ENCODE measurements at places on chromosomes 12 and 14. TPM values are rescaled to one million over a fixed set of nuclear protein-coding genes. Genes with fewer than 3 reads are reported as not detected.

The MYBPC1 gene
- not detected for total RNA-seq

The ALG10 gene
- 14.7 TPM for total RNA-seq

The PRPH gene
- 4.4 TPM for total RNA-seq

The PLEKHG7 gene
- not detected for total RNA-seq

The TMEM229B gene
- 6.6 TPM for total RNA-seq

DNA sequence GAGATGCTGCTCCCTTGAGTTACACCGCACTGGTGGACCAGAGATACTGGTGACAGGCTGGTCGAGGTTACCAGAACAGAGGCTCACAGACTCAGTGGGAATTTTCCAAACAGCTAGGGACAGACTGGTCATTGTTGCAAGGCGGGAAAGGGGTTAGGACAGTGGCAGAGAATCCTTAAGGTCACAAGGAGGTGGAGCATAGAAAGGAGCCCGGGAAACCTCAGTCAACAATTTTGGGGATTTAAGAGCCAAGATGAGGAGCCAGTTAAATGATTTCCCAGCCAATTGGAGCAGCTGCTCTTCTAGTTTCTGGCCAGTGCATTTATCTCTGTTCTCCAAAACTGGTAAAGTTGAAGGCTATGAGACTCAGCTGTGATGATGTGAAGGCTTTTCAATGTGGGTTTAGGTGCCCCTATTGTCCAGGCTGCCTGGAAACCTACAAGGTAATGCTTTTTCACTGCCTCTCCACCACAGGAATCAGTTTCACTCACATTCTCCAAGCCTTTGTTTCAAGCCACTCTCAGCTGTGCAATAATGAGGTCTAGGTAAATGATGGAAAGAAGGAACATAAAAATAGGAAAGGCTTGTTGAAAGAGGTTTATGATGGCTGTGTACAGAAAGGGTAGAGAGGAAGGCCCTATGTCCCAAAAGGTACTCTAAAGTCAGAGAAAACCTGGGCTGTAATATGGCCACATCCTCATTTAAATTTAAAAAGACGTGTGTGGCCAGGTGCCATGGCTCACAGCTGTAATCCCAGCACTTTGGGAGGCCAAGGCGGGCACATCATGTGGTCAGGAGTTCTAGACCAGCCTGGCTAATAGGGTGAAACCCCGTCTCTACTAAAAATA lies 7.0 kb upstream of the TNS2 start:
- no peak for DNase-seq

GRCh38 chr12:38847247-38847646 lies 58.1 kb downstream of the CPNE8 start:
- DNase-seq = no peak

GRCh38 chr12:116878567-116879508 lies 2.4 kb downstream of the HRK start:
- DNase-seq = no peak

DNA sequence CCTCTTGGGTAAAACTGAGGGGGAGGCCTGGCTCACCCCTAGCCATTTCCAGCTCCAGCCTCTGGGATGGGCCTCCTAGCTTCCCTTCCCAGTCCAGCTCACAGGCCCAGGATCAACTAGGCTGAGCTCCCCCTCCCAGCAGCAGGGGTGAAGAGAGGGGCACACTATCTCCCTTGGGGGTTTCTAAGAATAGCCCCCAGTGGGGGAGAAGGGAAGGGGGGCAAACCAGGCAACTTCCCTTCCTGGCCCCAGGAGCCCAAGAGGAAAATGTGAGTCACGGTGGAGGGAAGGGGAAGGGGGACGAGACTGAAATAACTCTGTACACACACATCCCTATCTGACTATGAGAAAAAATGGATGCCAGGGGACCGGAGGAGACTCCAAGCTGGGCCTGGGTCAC lies 9.0 kb downstream of the ADCY6 start:
- DNase-seq = no peak

- DNase-seq = no peak
These were observed 33.6 kb upstream of the MAP3K9 start for GRCh38 chr14:70842851-70843462.

DNA sequence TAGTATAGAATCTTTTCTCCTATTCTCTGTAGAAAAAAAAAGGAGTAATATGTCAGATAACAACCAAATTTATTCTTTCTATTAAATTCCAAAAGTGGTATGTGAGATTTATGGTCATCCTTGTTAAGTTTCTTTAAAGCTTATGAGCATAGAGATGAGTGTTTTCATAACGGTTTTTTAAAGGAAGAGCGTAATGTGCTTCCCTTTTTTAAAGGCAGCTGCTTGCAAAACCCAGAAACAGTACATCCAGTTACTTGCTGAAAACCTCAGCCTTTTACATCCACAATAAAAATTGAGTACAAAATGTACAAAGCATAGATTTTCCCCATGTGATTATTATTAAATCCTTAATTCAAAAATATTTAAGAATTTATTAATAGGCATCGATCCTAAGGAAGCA lies 53.6 kb upstream of the CD163 start:
- DNase-seq = no peak

DNA sequence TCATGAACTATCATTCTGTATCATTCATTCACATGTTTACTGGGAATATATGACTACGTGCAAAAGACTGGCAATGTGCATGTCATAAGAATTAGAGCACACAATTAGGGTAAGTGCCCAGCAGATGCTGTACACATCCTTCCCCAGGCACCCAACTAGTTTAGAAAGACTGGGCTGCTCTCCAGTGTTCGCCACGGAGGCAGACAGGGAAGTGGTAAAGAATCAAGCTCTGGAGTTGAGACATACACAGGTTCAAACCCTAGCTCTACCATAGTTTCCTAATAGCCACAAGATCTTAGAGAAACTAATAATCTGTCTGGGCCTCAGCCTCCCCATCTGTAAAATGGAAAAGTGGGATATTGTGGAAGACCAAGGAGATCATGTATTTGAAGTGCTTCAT lies 6.8 kb downstream of the TMCC3 start:
- DNase-seq = no peak

GRCh38 chr14:53982546-53982945 lies 25.9 kb upstream of the BMP4 start:
- DNase-seq = no peak

Measured in omental fat pad (tissue), 4 donors.